Stimulated activated CD8-positive, alpha-beta memory T cell treated with anti-CD3 and anti-CD28 coated beads, Interleukin-15, amount 100 ng/mL, for 48 hours (primary cell): ENCODE measurements at places on chromosomes 12 and 14.

GRCh38 chr14:84975241-84975902 is 554.6 kb upstream of the FLRT2 start:
- no peak for DNase-seq

- DNase-seq = no peak
Observed at GRCh38 chr12:13193505-13194231, 2.9 kb upstream of the EMP1 start.

- no peak for DNase-seq
Observed at GRCh38 chr12:103523771-103524170, 28.0 kb upstream of the C12orf42 start.

DNA sequence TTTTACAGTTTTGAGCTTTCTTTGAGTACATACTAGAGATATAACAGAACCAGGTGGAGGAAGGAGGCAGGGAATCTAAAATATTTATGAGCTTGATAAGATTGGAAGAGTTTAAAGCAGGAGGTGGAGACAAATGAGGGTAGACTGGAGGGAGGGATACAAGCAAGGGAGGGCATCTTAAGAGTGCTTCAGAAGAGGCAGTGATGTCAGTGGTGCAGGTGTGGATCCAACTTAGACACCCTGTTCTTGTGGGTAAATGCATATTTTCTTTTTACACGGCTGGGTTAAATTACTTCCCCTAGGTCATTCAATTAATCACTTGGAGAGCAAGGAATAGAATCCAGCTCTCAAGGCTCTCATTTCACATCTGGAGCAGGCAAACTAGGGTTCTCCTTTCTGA is 146.1 kb upstream of the LRIG3 start:
- no peak for DNase-seq

DNA sequence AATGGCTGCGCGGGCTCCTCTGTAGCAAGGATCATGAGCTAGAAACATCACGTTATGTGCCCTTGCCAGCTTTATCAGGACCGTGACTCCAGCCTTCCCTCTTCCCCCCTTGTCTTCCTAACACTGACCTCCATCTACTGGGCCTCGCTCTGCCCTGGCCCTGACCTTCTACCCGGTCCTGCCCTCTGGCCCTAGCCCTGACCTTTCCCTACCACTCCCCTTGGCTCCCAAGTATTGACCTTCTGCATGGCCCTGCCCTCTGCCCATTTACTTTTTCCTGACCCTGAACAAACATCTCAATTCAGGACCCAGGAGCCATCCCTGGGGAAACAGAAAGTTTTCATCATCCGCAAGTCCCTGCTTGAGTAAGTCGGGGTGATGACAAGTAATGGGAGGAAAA is 2.0 kb downstream of the SOAT2 start:
- DNase-seq = no peak

DNA sequence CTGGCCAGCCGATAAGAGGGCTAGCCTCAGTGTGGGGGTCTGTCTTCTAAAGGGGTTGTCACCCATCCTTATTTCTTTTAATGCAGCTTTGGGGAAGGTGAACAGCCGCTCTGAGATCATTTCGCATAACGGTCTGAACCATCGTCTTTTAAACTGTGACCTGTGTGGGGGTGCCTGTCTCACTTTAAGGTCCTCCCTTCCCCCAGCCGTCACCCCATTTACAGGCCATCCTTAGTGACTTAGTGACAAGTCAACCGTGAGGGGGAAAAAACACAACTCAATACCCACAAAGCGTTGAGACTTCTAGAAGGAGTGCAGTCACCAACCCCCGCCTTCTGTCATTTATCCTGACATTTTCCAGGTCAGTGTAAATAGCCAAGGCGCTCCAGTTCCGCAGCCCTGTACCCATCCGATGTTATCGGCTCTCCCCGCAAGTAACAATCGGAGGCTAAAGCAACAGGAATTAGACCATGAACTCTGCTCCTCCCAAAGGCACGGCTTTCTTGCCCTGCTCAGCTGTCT is 505 bp upstream of the DENND5B start:
- no peak for DNase-seq

GRCh38 chr12:109716512-109717389 is 3.1 kb downstream of the FAM222A start:
- DNase-seq = no peak

DNA sequence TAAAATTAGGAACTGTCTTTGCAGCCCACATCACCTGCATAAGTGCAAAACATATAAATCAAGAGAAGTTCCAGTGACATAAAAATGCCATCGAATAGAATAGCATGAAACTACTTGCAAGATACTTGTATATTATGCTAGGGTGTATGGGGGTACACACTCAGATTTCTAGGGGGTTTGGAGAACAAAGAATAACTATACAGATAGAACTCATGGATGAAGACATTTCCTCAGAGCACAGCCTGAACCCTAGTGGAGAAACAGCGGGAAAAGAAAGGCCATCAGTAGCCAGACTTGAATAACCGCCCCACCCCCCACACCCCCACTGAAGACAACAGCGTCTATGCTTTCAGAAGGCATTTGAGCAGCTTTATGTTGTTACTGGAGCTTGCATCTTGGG is 425.8 kb downstream of the NPAS3 start:
- no peak for DNase-seq

DNA sequence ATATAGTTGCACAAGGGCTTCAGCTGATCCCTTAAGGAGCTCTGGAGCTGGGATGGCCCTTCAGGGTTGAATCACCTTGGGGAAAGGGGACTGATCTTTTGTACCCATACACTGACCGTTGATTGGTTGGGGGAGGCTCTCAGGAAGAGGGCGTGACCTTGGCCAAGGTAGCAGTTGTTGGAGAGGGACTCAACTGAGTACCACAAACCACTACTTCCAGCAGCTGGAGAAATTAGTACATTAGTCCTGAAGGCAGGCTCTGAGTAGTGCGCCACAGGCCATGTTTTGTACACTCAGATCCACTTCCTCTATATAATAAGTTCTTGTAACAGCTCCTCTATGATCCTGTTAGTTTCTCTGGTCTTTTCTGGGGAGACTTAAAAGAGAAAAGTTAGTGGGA is 317.6 kb downstream of the CCDC91 start:
- no peak for DNase-seq

DNA sequence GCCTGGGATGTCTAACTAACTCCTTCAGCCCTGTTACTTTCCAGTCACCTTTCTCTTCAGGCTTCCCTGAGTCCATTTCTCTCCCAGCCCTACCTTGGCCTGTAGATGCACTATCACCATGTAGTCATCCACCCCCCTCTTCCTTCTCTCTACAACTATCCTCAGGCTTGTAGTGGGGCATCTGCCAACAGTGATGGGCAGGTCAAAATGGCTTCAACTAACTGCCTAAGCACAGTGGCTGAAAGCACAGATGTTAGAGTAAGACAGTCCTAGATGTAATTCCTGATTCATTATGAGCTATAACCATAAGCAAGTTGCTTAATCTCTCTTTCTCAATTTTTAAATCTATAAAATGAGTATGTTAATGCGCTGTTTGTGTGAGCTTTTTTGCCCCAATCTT is 133.6 kb upstream of the NAV3 start:
- no peak for DNase-seq

DNA sequence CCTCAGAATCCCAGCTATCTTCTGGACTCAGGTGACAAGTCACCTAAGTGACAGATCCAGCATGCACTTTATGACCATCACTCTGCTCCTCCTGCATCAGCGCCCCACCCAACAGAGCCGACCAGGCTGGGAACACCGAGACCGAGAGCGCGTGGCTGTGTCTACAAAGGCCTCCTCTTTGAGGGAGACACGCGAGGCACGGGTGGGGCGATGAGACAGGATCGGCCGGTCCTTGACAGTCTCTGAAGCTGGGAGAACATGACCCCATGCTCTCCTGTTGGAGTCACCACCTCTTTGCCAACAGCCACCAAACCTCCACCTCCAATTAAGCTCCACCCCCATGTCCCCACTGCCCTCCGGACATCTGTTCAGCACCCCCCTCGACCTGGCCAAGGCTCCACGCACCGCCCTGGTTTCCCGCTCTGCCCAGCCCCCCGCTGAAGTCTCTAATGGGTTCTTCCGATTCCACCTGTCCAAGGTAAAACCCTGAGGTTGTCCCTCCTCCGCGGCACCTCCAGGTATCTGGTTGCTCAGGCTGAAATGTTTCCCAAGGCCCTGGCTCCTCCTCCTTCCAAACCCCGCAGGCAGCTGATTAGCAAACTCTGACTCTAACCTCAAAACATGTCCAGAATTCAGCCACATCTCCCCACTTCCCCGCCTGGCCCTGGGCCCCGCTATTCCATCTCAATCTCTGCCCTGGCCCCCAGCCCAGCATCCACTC is 31.5 kb downstream of the HSP90AA1 start:
- DNase-seq = no peak

DNA sequence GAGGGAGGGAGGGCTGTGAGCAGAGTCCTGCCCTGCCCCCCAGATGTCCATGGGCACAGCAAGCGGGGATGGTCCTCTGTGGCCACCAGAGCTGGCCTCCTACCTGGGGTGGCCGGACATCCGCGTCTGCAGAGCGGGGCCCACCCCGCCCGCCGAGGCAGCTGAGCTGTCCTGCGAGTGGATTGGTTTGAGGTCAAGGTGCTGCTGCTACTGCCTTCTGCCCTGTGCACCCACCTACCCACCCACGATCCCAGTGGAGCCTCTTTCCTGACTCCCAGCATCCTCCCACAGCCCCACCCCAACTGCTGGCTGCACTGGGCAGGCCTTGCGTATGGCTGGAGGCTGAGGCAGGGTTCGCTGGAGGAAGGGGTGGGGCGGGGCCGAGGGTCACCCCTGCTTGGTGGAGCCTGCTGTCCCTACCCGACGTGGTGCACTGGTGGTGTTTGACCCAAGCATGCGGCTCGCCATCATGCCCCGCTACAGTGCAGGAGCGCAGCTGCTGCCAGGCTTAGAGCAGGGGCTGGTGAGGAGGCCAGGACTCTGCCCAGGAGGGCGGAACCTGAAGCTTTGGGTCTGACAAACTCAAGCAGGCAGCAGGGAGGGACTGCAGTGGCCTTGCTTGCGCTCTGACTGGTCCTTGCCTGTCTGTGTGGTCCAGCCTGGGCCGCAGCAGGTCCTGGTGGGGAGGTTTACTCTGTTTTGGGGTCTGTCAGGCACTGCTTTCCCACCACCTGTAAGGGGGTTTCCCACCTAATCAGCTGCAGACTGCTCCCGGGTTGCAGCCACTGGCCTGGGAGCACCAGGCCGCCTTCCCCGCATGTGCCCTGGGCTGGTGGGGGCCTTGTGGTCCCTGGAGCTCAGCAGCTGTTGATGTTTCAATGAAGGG is 23.7 kb downstream of the CEP170B start:
- no peak for DNase-seq

- no peak for DNase-seq
Observed at GRCh38 chr14:58697930-58698642, 60.3 kb downstream of the DACT1 start.

DNA sequence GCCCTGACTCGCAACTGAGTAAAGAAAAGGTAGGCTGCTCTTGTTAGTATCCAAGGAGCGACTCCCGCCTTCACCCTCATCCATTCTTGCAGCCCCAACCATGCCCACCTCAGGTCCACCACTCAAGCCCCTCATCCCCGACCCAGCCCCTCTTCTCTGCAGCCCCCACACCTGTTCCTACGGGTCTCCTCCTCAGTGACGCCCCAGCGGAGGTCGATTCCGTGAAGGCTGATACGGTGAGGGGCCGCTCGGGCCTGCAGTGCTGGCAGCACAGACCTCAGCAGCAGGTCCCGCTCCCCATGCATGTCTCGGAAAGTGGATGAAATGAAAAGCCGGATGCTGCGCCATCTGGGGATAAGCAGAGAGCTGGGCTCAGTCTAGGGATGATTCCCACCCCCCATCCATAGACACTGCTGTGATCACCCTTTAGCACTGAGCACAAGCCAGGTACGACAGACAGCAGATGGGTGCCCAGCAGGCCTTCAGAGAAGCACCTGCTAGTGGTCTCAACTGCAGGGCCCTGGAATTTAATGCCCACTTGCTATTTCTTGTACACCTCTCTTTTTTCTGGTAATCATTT is 26.9 kb downstream of the TEP1 start:
- no peak for DNase-seq

DNA sequence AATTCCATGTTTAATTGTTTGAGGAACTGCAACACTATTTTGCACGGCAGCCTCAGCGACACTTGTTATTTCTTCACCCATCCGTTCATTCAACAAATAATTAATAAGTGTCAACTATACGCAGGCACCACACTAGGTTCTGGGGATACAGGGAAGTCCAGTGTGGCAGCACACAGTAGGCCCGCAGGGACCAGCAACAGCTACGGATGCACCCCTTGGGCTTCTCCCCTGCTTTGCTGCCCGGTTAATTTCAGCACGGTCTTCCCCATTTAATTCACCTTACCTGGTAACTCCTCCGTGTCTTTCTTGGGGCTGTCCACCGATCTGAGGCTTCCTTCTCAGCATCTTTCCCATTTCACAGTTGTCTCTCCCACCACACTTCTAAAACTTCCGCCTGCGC is 48.3 kb downstream of the ZFP36L1 start:
- DNase-seq = no peak

DNA sequence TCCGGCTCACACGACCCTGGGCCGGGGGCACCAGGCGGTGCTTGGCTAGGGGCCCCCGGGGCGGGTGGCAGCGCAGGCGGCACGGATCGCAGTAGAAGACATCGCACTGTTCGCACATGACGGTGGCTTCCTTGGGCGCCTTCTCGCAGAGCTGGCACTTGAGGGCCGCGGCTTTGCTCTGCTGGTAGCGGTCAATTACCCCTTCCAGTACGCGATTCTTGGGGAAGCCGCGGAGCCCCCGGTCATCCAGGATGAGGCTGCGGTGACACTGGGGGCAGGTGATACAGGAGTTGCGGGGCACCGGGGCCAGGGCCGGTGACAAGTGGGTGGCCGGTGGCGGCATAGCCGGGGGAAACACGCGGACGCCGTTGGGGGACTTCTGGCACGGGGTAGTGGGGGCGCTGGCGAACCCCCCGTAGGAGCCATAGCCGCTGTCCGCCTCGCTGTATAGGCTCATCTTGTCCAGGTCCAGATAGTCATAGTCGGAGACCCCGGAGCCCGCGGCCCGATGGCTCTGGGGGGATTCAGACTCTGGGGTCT is 553 bp downstream of the TRIM9 start:
- no peak for DNase-seq

DNA sequence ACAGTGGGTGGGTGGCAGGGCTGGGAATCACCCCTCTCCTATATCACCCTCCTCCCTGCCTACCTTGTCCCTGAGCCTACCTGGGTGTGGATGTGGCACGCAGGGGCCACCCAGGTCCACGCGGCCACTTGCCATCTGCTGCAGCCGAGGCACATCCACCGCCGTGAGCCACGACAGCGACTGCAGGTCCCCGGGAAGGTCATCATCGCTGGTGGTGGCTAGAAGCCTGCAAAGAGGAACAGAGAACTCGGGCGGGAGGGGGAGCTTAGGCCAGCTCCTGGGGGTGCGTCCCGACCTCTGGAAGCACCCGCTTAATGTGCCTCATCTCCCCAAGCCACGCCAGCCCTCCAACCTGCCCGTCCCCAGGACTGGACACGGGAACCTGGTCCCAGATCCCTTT is 19.0 kb downstream of the FOXN4 start:
- no peak for DNase-seq

- no peak for DNase-seq
Observed at GRCh38 chr14:60326274-60326673, 77.3 kb downstream of the PPM1A start.

GRCh38 chr14:88804035-88804434 is 11.3 kb upstream of the EML5 start:
- DNase-seq = no peak
